Ascending aorta (tissue), 2 donors: ENCODE measurements at places on chromosomes 12 and 14.

DNA sequence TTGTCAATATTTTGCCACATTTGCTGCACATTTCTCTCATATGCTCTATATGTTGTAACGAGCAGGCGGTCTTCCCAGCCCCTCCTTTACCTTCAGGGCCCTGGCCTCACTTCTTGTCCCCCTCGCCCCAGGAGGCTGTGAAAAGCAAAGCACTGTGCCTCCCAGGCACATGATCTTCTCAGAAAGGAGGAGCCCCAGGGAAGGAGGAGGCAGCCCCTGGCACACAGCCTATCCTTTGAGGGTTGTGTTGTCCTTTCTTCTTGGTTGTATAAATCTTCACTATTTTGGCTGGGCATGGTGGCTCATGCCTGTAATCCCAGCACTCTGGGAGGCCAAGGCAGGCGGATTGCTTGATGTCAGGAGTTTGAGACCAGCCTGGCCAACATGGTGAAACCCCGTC lies 77.0 kb downstream of the PPP2R5C start:
- DNase-seq, result no peak

GRCh38 chr14:64159588-64159987 lies 134.6 kb downstream of the ESR2 start:
- no peak for DNase-seq

DNA sequence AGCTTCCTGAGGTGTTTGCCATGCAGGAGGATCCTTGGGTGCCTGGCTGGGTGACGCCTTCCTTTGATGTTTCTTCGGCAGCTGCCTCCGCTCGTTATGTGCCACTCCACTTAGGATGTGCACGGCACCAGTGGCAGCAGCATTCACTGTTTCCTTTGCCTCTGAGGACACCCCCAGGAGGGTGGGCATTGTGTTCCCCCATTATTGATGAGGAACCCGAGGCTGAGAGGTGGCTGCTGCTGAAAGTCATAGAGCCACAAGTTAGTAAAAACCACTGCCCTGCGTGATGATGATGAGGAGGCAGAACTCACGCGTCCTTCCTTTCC lies 41.2 kb downstream of the EP400 start:
- DNase-seq, result no peak

DNA sequence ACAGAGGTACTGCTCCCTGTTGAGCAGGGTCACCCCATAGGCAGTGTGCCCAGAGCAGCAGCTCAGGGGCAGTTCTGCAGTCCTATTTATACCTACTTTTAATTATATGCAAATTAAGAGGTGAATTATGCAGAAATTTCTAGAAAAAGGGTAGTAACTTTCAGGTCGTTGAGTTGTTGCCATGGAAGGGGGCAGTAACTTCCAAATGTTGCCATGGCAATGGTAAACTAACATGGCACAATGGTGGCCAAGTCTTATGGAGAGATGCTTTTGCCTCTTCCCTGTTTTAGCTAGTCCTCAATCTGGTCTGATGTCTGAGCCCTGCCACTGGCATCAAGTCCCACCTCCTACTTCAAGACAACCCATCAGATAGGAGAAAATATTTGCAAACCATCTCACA lies 30.4 kb upstream of the P2RX7 start:
- no peak for DNase-seq

DNA sequence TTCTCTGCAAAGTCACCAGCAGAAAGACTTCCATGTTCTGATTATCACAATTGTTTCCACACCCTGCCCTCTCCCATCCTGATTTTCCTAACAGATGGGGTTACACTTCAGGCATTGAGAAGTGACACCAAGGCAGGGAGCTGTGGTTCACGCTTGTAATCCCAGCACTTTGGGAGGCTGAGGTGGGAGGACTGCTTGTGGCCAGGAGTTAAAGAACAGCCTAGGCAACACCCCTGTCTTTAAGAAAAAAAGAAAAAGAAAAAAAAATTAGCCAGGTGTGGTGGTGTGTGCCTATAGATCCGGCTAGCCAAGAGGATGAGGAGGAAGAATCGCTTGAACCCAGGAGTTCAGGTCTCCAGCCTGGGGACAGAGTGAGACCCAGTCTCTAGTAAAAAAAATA lies 5.2 kb downstream of the PPP1CC start:
- no peak for DNase-seq

GRCh38 chr12:39605996-39606395 lies 13.6 kb downstream of the ABCD2 start:
- DNase-seq, result no peak

- DNase-seq, result no peak
Observed at GRCh38 chr12:91216871-91217270, 34.3 kb upstream of the DCN start.

DNA sequence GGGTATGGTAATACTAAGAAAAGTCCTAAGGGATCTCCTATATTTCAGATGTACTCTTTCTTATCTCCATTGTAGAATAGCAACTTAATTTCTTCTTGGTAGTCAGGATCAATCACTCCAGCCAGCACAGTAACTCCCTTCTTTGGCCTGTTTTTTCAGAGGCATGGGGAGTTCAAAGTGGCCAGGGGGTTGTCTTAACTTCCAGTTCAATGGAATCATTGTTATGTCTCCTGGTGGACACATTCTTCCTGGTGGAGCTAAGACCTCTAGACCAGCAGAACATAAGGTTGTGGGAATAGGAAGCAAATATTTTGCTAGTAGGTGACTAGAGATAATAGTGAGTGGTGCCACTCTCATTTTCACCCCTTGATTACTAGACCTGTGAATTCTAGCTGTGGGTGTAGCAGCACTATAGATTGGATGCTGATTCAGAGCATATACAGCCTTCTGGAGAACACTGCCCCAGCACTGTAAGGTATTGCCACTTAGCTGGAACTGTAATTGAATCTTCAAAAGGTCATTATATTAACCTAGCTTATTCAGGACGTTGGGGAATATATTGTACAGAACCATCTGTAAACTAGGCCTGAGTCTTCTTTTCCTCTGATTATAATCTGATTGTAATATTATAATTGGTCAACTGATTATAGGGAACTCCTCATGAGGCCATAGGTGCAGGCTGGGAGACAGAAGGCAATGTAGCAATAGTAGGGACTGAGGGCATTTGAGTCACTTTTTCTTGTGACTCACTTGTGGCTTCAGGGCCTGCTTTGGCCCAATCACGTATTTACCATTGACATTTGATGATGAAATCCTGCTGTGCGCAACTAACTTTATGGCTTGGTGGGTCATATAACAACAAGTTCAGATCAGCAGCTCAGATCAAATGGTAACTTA lies 60.2 kb upstream of the ATP2B1 start:
- no peak for DNase-seq

GRCh38 chr12:18343708-18344107 lies 82.4 kb downstream of the PIK3C2G start:
- DNase-seq, result no peak

DNA sequence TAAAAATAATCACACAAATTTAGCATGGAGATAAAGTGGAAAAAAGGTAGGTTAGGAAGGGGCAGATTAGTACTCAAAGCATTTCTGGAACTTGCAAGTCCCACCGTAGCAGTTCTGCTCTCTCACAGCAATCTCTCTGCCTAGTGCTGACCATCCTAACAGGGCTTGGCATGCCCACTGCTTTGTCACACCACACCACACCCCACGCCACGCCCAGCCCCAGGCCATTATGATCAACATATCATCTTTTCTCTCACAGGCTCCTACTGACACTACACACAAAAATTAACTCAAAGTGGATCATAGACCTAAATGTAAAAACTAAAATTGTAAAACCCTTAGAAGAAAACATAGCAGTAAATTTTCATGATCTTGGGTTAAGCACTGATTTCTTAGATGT lies 273.7 kb downstream of the DAD1 start:
- no peak for DNase-seq

DNA sequence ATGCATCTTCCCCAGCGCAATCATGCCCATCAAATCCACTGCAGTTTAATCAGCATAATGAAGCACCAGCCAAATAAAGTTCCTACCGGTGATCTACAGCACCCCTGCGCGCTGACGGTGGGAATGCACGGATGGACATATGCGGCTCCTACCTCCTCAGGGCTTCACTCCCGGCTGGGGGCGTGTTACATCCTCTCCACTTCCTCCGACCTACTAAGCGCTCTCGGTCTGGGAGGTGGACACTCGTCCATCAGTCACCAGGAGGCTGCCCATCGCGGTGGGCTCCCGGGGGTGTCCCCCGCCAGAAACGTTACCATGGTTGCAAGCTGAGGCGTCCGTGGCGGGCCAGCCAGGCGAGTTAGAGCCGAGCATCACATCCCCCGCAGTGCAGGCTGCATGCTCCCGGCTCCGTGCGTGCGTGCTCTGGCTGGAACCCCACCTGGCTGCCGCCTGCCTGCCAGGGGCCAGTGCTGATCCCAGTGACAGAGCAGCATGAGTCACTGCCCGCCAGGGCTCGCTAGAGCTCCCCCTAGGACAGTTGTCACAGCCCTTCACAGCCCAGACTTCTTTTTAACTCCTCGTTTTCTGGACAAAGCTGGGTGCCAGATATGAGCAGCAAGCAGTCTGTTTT lies 73.0 kb downstream of the CIT start:
- DNase-seq, result peak; percentile 67

DNA sequence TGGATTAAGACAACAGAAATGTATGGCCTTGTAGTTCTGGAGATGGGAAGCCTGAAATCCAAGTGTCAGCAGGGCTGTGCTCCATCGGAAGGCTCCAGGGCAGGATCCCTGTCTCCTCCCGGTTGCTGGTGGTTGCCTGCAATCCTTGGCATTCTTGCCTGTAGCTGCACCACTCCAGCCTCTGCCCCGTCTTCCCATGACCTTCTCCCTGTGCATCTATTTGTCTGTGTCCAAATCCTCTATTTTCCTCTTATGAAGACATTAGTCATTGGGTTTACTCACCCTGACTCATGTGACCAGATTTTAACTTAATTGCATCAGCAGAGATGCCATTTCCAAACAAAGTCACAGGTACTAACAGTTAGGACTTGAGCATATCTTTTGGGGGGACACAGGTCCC lies 15.1 kb downstream of the TUNAR start:
- DNase-seq, result no peak

DNA sequence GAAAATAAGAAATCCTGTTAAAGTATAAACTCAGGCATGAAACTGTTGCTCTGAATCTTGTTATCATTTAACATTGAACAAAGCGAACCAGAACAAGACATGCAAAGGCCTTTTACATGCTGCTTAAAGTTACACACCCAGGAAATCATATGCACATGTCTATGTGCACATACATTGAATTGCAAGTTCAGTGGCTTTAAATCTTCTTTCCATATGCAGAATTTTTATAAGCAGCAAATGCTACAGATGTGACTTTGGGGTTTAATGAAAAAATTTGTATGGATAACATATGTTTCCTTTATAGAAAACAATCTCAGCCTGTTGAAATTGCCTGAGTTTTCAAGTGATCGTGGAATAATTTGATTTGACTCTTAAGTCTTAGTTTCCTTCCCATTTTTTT lies 193.9 kb downstream of the AEBP2 start:
- DNase-seq, result no peak

DNA sequence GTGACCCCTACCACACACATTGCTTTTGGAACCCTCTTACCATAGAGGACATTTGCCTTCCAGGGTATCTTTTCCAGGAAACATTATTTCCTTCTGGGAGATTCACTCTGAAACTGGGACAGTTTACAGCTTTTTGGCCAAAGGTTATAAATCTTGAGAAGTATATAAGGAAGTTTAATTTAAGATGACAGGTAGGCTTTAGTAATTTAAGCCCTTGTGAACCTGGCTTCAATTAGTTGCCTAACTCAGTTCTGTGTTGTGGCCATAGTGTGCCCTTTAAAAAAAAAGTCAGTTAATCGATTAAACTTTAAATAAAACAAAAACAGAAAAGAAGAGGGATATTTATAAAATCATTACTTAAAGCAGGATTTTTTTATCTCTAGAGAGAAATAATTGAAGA lies 142.9 kb downstream of the NAV3 start:
- no peak for DNase-seq

DNA sequence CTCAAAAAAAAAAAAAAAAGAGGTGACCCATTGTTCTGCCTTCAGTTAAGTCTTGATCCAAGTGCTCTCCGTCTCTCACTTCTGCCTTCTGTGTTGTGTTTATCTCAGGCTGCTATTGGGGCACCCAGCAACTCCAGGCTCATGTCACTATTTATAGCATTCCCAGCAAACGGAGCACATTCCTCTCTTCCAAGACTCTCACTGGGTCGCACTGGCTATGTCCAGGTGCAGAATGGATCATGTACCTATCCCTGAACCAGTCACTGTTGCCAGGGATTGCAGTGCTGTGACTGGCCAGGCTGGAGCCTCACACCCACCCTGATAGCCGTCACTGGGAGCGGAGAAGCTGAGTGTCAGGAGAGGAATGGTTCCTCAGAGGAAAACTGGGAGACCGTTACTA lies 31.2 kb downstream of the RHOF start:
- DNase-seq, result no peak

- no peak for DNase-seq
Observed at GRCh38 chr14:95521001-95521400, 4.6 kb upstream of the SYNE3 start.

GRCh38 chr14:46451800-46452199 lies 199.8 kb downstream of the RPL10L start:
- DNase-seq, result no peak

- no peak for DNase-seq
Observed at GRCh38 chr12:2149091-2149490, 96.3 kb downstream of the CACNA1C start.

- no peak for DNase-seq
Observed at GRCh38 chr12:40947797-40948196, 240.3 kb upstream of the PDZRN4 start.

DNA sequence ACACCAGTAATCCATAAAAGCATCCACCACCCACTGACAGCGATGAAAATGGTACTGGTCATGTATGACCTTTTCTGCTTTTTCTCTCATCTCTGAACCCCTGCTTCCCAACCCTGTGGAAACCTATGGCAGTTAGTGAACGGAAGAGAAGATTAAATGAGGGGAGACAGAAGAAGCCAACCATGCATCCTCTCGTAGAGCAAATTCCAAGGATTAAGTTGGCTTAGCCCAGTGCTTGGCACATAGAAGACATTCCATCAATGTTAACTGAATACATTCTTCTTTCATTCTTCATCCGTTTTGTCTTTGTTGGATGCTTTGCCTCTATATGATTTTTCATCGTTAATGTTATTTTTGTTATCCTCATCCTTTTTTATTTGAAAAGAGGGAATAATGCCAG lies 339.7 kb upstream of the FLRT2 start:
- DNase-seq, result no peak

DNA sequence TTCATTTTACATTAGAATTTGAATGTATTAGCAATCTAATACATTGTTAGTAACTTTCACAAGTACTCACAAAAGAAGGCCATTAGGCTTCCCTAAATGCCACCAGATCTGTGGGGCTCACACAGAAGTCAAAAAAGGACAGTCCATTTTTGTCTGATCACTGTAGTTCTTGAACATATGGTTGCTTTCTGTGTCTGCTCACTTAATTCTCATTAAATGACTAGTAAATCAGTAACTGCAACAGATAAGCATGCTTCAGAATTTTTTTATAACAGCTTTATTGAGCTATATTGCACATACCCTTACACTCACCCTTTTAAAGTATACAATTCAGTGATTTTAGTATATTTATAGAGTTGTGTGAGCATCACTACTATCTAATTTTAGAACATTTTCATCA lies 71.4 kb downstream of the DENND5B start:
- no peak for DNase-seq
